ENCODE measurements at places on chromosomes 6 and 20.
A peak's percentile ranks its signal among the peaks of the same experiment; 100 is the strongest.

GRCh38 chr6:90940812-90941481, 354.1 kb upstream of the MAP3K7 start:
- DNase-seq, result peak; percentile 74

DNA sequence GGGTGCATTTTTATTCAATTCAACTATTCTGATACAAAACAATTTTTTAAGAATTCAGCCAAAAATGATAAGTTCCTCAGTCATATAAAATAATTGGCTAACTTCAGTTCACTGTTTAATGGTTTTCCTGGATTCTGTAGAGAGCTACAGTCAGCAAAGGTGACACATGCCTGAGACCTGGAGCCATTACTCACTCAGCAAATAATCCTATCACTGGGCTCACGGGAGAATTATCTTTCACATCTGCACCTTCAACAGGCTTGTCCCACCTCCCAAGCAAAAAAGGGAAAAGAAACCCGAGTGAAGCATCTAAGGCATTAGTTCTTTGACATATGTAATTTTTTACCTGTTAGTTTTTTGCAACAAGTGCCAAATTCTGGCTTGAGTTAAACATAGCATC, 34.9 kb upstream of the FOXA2 start:
- DNase-seq, result no peak

GRCh38 chr20:63829603-63829944, 1.5 kb downstream of the ZBTB46 start:
- no peak for DNase-seq

DNA sequence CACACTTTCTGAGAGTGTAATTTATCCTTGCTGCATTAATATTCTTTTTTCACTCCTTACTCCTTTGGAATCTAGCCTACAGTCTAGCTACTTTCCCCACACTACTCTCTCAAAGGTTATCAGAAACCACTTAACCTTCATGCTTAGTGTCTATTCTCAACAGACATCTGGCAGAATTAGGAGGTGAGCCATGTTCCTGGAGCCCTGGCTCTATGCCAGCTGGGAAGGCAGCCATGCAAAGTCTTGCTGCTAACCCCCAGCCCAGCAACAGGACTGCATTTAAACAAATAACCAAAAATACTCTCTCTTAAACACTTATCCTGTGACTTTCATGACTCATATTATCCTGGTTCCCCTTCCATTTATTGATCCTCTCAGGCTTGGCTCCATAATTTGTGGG, 260.2 kb downstream of the BCKDHB start:
- peak; percentile 77 for DNase-seq

DNA sequence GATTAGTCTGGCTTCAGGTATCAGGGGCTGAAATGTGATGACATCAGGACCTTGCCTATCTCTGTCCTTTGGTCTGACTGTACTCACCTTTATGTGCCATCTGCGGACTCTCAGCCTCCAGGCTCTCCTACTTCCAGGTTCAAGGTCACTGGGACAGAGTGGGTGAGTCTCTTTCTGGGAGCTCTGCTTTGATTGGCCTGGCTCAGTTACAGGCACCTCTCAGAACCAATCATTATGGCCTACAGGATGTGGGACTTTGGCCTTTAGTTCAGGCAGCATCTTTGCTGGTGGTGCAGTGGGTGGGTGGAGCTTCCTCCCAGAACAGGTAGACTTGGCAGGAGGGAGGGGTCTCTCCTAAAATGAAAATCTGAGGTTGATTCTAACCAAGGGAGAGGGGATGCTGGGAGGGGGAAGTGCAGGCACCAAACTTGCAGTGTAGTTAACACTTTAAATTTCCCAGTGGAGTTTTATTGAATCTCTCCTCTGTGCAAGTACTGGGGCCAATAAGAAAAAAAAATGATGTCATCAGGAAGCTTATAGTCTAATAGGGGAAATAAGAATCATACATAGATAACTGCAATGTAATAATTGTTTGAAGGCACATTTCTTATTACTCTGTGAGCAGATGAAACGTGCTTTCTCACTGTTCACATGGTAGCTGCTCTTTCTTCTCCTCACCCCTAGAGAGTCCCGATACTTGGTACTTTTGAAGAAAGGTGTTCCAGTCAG, 53.4 kb downstream of the SLC24A3 start:
- DNase-seq, result no peak

DNA sequence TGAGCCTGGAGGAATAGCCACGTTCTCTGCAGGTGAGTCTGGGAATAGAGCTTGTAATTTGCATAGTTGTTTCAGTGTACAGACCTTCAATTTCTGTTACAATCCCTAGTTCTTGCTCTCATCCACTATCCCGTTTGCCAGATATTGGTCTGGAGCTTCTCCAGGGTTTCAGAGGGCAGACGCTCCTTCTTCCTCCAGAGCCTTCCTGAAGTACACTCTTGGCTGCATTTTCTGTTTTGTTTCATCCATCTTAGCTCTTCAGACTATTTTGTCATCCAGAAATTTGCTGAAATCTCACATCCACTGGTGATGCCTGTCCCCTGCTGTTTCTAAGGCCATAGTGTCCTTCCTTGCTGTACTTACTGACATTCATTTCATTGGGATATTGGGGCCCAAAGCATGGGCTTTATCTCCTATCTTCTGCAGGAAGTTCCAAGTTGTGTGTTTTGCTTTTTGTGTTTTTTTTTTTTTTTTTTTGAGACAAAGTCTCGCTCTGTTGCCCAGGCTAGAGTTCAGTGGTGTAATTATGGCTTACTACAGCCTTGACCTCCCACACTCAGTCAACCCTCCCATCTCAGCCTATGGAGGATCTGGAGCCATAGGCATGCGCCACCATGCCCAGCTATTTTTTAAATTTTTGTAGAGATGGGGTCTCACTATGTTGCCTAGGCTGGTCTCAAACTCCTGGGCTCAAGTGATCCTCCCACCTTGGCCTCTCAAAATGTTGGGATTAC, 18.7 kb downstream of the CDS2 start:
- DNase-seq, result no peak

- DNase-seq, result no peak
These were observed 43.1 kb upstream of the FOXP4 start for GRCh38 chr6:41502917-41503671.

GRCh38 chr20:46349742-46350056, 41.4 kb upstream of the CDH22 start:
- DNase-seq, result no peak

- peak; percentile 85 for DNase-seq
These were observed 107.2 kb upstream of the FOXA2 start for GRCh38 chr20:22691369-22692118.

DNA sequence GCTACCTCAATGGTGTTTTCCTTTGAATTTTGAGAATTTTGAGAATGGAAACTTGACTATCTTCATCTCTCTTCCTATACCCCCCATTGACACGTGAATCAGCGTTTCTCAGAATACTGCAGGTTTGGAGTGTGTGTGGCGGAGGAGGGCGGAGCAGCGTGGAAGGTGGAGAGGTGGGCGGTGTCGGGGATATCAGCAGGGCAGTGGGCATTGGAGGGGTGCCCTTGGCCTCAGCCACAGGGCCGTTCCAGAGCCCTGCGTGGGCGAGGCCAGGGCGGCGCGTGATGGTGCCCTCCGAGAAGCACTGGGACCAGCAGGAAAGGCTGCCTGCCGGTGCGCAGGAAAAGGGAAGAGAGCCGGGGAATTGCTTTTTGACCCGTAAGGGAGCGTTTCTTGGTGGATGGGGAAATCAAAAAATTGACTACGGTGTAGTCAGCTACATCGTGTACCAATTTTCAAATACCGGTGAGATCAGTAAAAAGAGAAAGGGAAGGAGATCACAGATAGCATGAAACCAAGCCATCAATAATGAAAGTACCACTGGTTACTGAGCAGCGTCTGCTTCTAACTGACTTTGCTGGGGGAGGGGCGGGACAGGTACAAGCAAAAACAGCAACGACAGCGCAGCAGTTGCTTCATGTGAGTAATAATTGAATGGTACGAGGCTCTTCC, 82.7 kb upstream of the DUSP22 start:
- no peak for DNase-seq

GRCh38 chr6:89243331-89243629, 26.1 kb upstream of the GABRR1 start:
- no peak for DNase-seq

- no peak for DNase-seq
These were observed 1.3 kb upstream of the CDYL start for GRCh38 chr6:4774715-4775493.

GRCh38 chr6:80341330-80341729, 234.9 kb downstream of the BCKDHB start:
- no peak for DNase-seq

GRCh38 chr20:1484438-1485116, 6.6 kb downstream of the SIRPB2 start:
- no peak for DNase-seq

GRCh38 chr6:158630938-158631616, 13.5 kb downstream of the DYNLT1 start:
- no peak for DNase-seq

GRCh38 chr20:20299904-20300303, 68.0 kb upstream of the INSM1 start:
- DNase-seq, result no peak

DNA sequence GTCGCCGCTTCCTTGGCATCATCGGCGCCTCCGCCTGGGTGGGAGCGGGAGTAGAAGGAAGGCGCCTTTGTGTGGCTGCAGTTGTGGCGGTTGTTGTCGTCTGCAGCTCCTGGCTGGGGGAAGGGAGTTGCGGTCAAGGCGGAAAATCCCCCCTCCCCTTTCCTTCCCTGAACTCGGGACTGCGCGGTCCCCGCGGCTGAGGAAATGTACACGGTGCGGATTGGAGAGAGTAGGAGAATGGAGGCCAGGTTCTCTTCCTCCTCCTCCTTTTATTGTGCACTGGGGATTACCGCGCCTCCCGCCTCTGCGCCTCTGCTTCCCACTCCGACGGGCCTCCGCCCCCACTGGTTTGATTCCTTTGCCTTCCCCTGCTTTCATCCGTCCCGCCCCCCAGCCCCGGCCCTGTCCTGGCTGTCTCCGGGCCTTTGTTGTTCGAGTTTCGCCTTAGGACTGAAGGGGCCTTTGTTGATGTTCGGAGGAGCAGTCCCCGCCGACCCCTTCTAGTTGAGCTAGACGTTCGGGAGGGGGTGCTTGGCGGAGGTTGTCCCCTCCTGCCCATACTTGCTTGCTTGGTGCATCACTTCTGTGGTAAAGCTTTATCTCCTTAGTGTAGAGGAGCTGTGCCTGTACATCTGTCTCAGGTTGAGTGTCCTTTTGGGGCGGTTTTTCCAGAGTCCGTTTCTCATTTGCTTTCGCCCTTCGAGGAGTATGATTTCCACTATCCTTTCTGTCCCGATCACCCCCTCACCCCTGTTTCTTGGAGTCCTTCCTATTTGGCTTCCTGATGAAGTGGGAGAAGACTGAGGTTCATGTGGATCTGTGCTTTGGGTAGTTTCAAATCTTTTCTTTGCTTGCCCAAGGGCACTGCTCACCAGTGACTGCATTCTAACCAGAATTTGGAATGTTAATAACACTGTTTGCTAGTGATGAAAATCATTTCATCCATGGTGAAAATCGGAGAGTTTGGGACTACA, 764 bp downstream of the ZNF292 start:
- peak; percentile 50 for DNase-seq

DNA sequence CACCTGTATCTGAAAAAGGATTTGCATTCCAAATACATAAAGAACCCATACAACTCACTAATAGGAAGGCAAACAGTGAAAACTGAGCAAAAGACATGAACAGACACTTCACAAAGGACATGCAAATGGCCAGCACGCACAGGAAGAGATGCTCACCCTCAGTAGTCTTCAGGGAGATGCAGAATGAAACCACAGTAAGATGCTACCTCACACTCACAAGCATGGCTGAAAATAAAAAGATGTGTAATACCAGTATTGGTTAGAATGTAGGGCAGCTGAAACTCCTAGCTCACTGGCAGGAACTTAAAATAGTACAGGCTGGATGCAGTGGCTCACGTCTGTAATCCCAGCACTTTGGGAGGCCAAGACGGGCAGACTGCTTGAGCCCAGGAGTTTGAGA, 64.6 kb downstream of the SNX5 start:
- no peak for DNase-seq

GRCh38 chr6:17602888-17603287, 2.8 kb downstream of the FAM8A1 start:
- DNase-seq, result no peak

DNA sequence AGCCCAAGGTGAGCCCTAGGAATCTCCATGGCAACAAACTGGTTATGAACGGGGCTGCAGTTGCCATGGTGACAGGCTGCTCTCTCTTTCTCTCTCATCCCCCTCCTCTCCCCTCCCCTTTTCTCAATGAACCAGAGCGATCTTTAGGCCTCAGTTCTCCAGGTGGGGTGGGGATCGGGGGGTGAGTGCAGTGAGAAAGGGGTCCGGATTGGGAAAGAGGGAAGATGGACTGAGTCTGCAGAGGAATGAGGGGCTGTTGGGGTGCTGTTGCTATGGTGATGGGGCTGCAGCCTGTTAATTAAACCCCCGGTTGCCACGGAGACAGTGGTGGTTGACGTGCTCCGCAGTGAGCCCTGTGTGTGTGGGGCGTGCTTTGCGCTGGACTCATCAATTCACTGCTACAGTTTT, 3.6 kb upstream of the SLC12A5 start:
- DNase-seq, result no peak

All from NCI-H345 (cell line).